ENCODE measurements at places on chromosomes 12 and 14.

DNA sequence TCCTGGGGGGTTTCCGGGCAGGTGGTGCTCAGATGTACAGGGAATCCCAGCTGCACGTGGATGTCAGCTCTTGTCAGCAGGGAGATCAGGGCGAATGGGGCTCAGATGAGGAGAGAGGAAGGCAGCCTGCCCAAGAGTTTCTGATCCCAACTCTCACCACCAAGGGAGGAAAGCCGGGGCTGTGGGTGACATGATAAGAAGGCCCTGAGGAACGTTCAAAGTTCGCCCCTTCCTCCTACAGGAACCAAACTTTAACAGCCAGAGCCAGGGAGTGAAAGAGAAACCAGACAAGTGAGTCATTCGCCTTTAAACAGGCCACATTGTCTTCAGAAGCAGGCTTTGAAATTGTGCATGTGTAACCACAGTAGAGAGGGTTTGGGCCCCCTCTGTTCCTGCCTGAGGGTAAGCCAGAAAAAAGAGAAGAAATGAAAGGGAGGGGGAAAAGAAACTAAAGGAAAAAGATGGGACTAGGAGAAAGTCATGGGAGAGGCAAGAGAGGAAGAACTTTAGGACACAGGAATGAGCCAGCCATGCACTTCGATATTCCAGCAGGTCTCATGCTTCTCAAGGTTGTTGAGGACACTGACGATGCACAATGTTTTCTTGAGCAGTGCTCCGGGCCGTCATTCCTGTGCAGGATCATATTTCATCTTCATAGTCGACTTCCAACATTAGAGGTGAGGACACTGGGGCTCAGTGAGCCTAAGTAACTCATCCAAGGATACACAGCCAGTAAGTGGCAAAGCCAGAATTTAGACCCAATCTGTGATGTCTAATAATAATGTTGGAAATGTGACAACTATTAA, 691.4 kb upstream of the TBX3 start:
- peak; percentile 82 for DNase-seq

GRCh38 chr14:69154779-69155178, 1.9 kb upstream of the DCAF5 start:
- no peak for DNase-seq

DNA sequence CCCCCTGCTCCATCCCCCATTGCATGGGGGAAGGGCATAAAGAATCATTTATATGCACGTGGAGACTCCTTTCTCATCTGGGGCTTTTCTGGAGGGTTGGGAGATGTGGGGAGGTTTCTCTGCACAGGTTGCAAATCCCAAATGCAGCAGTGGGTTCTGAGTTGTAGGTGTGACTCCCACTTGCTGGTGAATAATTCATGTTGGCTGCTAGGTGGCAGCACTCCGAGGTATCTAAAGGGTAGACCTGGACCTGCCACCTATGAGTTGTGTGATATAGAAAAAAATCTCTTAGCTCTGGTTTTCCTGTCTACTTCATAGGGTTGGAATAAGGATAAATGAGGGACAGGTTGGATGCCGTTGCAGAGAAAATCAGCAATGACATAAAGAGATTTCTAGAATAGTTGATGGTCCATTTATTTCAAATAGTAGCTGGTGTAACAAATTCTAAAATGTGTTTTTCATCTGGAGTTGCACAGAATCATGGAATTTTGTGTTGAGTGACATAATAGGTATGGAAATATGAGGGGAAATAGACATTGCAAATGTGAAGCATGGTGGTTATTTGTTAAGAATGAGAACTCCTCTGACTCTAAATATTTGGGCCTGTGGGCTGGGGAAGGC, 4.6 kb downstream of the MARCHF9 start:
- DNase-seq = no peak

DNA sequence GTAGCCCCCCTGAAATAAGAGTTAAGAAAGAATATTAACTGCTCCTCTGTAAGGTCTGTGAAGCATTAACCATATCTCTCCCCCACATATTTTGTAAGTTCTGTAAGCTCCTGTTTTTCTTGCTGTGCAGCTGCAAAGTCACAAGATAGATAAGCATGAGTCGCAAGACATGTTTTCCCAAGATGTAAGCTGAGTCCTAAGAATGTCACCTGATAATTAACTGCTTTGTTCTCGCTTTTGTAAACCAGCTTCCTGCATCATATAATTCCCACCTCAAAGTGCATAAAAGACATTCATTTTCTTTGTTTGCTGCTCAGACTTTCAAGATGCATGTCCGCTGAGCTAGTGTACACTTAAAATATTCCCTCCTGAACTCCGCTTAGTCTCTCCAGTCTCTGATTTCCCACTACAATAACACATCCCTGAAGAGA, 27.0 kb upstream of the PHC1 start:
- DNase-seq = no peak

DNA sequence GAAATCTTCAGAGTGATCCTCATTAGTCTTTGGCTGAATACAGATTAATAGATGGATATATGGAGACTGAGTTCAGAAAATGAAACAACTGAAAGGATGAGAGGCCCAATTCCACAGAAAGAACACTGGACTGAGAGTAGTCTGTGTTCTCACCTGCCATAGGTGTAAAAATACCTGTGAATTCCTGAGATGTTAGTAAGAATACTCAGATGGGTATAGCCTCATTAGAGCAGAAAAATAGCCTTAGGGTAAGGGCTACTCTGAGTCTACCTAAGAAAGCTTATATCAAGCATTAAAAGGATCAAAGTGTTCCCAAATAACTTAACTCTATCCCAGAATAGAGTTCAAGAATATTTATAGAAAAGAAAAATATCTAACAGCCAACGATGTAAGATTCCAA, 1510.3 kb upstream of the SEL1L start:
- DNase-seq = no peak

- DNase-seq = peak; percentile 49
These were observed 14.2 kb upstream of the PLXNC1 start for GRCh38 chr12:94133964-94134795.

GRCh38 chr12:111111681-111112080, 191.3 kb upstream of the MYL2 start:
- no peak for DNase-seq

DNA sequence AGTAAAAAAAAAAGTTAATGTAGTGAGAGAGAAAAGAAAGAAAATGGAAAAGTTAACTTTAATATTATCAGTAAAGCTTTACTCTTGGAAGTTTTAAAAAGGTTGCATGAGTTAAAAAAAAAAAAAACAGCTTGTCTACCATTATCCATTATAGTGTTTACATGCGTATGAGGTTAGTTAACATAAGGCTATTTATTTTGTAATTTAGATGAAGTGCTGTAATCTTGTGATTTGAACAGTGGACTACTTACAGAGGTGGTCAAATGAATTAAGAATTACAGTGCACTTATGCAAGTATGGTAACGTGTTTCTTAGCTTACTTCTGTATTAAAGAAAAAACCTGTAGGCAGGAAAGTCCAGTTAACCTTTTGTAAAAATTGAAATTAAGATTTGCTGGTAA, 30.7 kb downstream of the WASHC4 start:
- DNase-seq = no peak

- no peak for DNase-seq
These were observed 97.3 kb upstream of the FRMD6 start for GRCh38 chr14:51554339-51554920.

GRCh38 chr12:76871082-76871481, 7.7 kb downstream of the CSRP2 start:
- DNase-seq = no peak

All from foreskin melanocyte (primary cell).